ENCODE measurements at places on chromosomes 1 and 21.

DNA sequence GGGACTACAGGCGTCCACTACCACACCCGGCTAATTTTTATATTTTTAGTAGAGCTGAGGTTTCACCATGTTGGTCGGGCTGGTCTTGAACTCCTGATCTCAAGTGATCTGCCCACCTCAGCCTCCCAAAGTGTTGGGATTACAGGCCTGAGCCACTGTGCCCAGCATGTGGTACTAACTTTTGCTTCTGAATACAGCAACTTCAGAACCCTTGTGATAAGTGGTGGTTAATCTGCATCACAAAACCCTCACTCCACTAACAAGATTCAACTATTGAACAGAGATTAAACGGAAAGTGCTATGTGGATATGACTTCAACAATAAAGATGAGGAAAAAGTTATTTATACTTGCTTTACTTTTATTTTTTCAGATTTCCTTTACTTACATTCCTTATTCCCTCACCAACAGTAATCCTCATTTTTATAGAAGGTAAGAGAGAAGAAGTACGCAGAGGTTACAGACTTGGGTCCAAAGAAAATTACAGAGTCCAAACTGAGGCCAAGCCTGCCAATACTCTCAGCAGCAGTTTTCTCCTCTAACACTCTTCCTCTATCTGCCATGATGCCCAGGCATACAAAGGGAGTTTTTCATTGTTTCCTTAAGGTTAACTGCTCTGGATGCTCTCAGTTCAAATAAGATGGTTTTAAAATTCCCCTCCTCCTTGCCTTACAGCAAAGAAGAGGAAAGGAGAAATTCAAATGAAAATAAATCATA lies 44.3 kb downstream of the SLC16A1 start:
- DNase-seq = no peak

DNA sequence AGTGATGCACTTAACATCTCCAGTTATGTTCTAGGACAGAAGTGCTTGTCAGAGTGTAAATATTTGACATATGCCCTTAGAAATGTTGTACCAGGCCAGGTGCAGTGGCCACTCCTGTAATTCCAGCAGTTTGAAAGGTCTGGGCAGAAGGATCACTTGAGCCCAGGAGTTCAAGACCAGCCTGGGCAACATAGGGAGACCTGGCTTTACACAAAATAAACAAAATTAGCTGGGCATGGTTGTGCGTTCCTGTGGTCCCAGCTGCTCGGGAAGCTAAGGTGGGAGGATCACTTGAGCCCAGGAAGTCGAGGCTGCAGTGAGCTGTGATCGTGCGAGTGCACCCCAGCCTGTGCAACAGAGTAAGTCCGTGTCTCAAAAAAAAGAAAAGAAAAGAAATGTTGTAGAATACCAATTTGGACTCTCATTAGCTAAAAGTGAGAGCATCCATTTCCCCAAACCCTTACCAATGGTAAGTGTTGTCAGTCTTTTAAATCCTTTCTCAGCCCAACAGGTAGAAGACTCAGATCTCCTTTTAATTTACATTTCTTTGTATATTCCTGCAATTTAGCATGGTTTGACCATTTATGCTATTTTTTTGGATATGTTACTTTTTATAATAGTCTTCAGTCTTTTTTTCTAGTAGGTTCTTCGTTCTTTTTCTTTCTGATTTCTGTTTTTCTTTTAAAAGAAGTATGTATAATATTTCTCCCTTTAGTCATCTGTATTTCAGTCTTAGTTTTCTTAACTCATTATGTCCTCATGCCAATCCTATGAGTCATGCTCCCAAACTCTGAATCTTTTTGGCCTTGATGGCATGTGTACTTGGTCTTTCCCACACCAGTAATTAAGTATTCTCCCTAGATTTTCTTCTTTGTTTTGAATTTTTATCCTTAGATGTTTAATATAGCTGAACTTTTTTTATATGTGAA lies 74.4 kb downstream of the CAMTA1 start:
- DNase-seq = no peak

- DNase-seq = peak; percentile 27
Measured at GRCh38 chr1:89451011-89451410, 73.6 kb upstream of the LRRC8B start.

GRCh38 chr1:163063143-163063542 lies 6.0 kb upstream of the RGS4 start:
- no peak for DNase-seq

DNA sequence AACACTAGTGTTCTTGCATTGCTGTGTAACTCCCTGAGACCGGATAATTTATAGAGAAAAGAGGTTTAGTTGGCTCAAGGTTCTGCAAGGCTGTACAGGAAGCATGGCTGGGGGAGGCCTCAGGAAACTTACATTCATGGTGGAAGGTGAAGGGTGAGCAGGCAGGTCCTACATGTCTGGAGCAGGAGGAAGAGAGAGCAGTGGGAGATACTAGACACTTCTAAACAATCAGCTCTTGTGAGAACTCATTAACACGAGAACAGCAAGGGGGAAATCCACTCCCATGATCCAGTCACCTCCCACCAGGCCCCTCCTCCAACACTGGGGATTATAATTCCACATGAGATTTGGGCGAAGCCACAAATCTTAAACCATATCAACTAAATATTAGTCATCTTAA lies 30.1 kb downstream of the RNF2 start:
- DNase-seq = no peak

- DNase-seq = peak; percentile 11
Measured at GRCh38 chr1:201538612-201539551, at the start of gene NAV1. Gene NAV1 (plus strand): TSS chr1:201539127. CDS start chr1:201622885, 83,758 bp downstream.

DNA sequence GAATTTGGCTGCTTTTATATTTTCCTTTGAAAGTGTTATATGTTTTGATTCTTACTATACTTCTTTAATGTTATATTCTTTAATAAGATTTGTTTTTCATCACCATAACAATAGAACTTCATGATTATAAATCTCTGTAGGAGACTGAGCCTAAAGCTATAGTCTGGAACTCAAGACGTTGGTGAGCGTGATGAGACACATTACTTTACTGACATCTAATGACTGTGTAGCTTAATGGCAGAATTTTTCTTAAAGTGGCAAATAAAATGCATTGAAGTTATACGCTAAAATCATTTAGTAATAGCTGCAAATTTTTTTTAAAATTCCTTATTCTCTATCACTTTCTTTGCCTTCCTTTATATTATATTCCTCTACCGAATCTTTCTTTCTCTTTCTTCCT lies 56.1 kb upstream of the HAO2 start:
- no peak for DNase-seq

- DNase-seq = no peak
Measured at GRCh38 chr1:81437649-81438048, 363.1 kb upstream of the ADGRL2 start.

DNA sequence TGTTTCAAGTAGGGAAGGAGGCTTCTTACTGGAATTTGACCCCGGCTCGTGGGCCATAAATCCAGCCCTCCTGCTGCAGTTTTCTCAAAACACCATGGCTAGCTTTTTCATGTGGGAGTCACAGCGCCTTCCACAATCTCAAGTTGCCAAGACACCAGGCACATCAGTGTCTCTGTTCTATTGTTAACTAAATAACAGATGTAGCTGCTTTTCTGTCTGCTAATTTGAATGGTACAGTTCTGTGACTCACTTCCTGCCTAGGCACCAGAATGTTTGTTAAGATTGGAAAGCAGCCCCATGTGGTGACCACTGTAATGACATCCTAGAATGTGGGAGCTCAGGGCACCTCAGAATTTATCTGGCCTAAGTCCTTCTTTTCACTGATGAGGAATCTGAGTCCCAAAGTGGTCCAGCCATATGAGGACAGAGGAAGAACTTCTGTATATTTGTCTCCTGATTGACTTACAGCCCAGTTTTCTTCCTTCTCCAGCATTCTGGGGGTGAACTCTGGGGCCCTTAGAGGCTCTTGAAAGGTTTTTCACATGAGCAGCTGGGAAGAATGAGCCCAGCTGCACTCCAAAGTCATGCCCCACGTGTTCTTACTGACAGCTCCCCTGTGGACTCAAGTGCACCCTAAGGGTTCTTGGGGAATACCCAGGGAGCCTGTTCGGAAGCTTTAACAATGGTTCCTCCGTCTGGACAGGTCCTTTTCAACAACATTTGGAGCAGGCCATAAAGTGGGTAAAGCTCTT lies 27.5 kb downstream of the TRIM45 start:
- DNase-seq = no peak

DNA sequence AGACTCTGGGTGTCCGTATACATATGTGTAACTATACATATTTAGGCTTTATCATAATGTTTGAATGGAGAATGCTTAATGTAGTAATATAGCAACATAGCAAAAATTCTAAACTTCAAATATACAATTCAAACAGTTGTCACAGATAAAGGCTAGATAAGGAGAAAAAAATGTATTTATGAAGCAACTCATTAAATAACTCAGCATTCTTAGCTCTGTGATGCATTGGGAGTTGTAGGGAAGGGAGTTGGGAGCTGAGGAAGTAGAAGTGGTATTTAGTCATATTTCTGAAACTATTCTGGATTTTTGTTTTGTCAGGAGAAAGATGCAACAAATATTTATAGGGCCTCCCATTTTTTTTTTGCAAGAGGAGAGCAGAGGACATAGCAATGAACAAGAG lies 197.8 kb downstream of the PBX1 start:
- DNase-seq = no peak

DNA sequence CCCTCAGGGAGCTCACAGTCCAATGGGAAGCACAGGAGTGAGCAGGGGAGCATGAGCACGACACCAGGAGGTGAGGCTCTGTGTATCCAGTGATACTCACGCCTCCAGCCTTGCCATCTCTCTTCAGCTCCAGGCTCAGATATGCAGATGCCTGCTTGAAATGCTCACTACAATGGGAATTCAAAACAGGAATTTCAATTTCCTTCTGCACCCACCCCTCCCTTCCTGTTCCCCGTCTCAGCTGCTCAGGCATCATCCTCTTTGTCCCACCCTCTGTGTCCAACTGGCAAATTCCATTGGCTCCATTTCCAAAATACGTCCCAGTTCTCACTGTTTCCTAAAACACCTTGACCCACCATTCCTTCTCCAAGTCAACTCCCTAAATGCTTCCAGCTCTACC lies 58.9 kb downstream of the FBXO2 start:
- no peak for DNase-seq

DNA sequence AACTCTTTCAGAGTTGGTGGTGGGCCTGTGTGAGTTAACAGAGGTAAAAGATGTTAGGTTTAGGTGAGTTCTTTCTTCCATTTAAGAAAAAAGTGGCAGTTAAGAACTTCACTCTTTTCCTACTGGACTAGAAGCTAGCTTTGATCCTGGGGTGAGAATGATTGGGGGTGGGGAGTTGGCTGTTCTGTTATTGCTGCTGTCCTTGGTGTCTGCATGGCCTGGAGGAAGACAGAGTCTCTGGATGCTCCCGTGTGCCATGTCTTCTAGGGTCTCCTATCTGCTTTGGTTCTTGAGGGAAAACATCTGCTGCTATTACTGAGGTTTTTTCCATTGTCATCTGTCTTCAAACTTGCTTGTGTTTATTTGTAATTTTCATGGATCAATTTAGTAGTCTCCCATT lies 275.7 kb downstream of the HLX start:
- no peak for DNase-seq

- DNase-seq = no peak
Measured at GRCh38 chr1:50481142-50481736, 58.0 kb upstream of the DMRTA2 start.

DNA sequence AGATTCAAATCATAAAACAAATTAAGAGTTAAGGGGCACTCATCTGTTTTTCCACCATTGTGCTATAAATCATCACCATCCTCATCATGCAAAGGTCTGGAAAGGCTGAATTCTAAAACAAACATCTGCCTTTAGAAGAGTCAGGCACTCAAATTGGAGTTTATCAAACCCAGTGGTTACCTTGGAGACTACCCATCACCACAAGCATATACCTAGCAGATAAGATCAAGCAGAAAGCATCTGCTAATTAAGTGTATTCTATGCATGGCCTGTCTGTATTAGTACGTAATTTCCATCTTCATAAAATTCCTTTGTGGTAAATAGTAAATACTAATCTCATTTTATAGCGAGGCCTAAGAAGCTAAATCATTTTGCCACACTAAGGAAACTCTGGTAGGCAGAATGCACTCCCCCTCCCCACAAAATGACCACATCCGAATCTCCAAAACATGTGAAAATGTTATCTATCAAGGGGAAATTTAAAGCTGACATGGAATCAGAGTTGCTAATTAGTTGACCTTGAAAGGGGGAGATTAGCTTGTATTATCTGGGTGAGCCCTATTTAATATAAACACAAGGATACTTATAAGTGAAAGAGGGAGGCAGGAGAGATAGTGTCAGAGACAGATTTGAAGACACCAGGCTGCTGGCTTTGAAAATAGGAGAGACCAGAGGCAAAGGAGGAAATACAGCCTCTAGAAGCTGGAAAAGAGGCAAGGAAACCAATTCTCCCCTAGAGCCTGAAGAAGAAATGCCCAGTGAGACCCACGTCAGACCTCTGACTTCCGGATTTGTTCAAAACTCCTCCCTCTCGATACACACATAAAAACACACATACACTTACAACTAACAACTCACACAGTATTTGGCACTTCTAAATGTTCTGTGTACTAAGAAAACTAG lies 23.2 kb downstream of the ARID4B start:
- DNase-seq = no peak

Data from activated CD4-positive, alpha-beta T cell treated with anti-CD3 and anti-CD28 coated beads, Interleukin-2, amount 50 U/mL, for 48 hours (primary cell).